Pancreas (tissue), 10 donors: ENCODE measurements at places on chromosomes 7 and 10.

- H3K4me1 ChIP-seq = peaks cover 26% of the 10 kb centered on the region
- no peaks in the 10 kb centered on the region for H3K36me3 ChIP-seq
- no peaks in the 10 kb centered on the region for H3K27me3 ChIP-seq
These were observed 3.6 kb upstream of the GPR146 start for GRCh38 chr7:1040790-1041189.

DNA sequence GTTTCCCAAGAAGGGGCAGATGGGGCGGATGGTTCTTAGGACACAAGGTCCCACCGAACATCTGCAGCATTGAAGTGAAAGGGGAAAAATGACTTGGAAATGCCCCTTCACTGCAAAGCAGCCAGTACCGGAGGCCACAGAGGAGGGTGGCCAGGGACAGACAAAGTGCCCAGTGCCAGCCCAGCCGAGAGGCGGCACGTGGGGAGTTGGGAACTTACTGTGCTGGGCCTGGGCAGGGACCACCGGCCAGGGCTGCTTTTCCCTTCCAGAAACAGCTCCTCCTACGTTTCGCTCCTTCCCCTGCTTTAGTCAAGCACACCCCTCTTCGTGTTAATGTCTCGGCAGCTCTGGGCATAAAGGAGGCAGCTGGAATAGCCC lies 129.2 kb downstream of the TNS3 start:
- H3K4me3 ChIP-seq = peak overlapping the region; percentile 19
- no peak for DNase-seq
- H3K36me3 ChIP-seq = no peaks in the 10 kb centered on the region
- peaks cover 44% of the 10 kb centered on the region for H3K4me1 ChIP-seq

GRCh38 chr10:72245949-72246525 lies 27.7 kb upstream of the DDIT4 start:
- no peak overlapping the region for H3K27ac ChIP-seq
- H3K27me3 ChIP-seq = no peaks in the 10 kb centered on the region
- no peak overlapping the region for H3K4me3 ChIP-seq
- DNase-seq = no peak
- H3K36me3 ChIP-seq = no peaks in the 10 kb centered on the region

DNA sequence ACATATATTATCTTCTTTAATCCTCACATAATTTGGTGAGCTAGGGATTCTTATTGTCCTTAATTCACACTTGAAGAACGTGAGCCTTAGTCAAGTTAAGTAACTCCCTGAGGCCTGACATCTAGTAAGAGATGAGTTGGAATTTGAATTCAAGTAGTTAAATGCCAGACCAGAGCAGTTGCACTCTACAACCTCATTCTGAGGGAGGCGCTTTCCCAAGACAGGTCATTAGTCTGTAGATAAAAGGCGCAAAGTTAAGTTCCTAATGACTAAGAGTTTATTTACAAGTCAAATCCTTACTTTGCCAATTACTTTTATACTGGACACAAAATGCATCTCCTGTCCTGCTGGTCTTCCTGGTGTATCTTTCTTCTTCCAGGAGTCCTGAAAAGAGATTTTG lies 3.6 kb upstream of the EXOC6 start:
- H3K4me3 ChIP-seq = no peak overlapping the region
- H3K27ac ChIP-seq = no peak overlapping the region
- no peak for DNase-seq
- no peaks in the 10 kb centered on the region for H3K36me3 ChIP-seq

GRCh38 chr7:10015687-10016086 lies 958.0 kb upstream of the PHF14 start:
- no peak for DNase-seq
- no peaks in the 10 kb centered on the region for H3K4me1 ChIP-seq
- H3K36me3 ChIP-seq = no peaks in the 10 kb centered on the region
- H3K4me3 ChIP-seq = no peak overlapping the region

DNA sequence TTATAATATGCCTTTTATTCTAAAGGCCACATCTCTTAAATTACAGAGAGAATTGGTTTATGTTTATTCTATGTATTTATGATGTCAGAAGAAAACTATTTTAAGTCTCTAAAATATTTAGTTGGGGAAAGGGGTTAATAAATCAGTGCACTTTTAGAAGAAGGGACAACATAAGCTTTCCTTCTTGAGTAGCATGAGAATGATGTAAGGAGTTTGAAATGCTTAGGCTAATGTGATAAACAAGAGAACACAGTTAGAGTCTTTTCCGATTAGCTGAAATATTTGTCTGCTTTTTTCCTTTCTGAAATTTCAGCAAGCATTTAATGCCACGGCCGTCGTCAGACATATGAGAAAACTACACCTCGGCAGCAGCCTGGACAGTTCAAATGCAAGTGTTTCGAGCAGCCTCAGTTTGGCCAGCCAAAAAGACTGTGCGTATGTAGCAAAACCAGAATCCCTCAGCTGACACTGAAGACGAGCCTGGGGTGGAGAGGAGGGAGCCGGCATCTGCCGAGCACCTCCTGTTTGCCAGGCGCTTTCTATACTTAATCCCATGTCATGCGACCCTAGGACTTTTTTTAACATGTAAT lies 176.2 kb downstream of the CCDC3 start:
- no peak overlapping the region for H3K4me3 ChIP-seq
- H3K27me3 ChIP-seq = no peaks in the 10 kb centered on the region
- peaks cover 4% of the 10 kb centered on the region for H3K36me3 ChIP-seq
- no peak for DNase-seq
- H3K4me1 ChIP-seq = no peaks in the 10 kb centered on the region

GRCh38 chr10:60955316-60955715 lies 11.3 kb upstream of the RHOBTB1 start:
- no peak for DNase-seq
- no peaks in the 10 kb centered on the region for H3K27me3 ChIP-seq
- no peaks in the 10 kb centered on the region for H3K36me3 ChIP-seq

GRCh38 chr10:99394761-99395386 lies 35.5 kb downstream of the GOT1 start:
- H3K4me3 ChIP-seq = no peak overlapping the region
- no peaks in the 10 kb centered on the region for H3K4me1 ChIP-seq
- DNase-seq = no peak
- no peaks in the 10 kb centered on the region for H3K36me3 ChIP-seq
- no peak overlapping the region for H3K27ac ChIP-seq
- H3K27me3 ChIP-seq = no peaks in the 10 kb centered on the region

- no peaks in the 10 kb centered on the region for H3K4me1 ChIP-seq
- no peak for DNase-seq
- H3K27me3 ChIP-seq = no peaks in the 10 kb centered on the region
These were observed 882.6 kb downstream of the GRM8 start for GRCh38 chr7:126370038-126370668.

DNA sequence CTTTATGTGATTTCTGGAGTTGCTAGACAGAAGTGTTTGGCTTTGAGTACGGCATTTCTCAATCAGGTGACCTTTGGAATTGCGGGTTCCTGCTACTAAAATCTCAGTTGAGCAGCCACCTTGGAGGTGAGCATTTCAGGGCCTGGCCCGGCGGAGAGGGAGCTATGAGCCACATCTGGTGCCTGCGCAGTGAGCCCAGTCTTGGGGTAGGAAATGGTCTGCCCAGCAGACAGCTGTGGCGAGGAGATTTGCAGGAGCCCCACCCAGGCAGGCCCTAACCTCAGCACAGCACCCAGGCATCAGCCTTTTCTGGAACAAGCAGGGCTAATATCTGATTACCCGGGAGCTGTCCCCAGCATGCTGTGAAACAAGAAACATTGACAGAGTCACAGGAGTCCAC lies 547.9 kb upstream of the FOXK1 start:
- H3K36me3 ChIP-seq = no peaks in the 10 kb centered on the region
- H3K4me3 ChIP-seq = no peak overlapping the region
- peak overlapping the region; percentile 55 for H3K27ac ChIP-seq
- DNase-seq = peak; percentile 58
- H3K27me3 ChIP-seq = no peaks in the 10 kb centered on the region
- H3K4me1 ChIP-seq = no peaks in the 10 kb centered on the region

GRCh38 chr7:56028942-56029630 lies 22.2 kb downstream of the PSPH start:
- H3K36me3 ChIP-seq = no peaks in the 10 kb centered on the region
- H3K4me3 ChIP-seq = no peak overlapping the region
- no peak for DNase-seq
- no peaks in the 10 kb centered on the region for H3K27me3 ChIP-seq
- H3K4me1 ChIP-seq = no peaks in the 10 kb centered on the region

- peak overlapping the region; percentile 47 for H3K4me3 ChIP-seq
- no peak overlapping the region for H3K27ac ChIP-seq
- no peaks in the 10 kb centered on the region for H3K4me1 ChIP-seq
- no peaks in the 10 kb centered on the region for H3K27me3 ChIP-seq
- no peaks in the 10 kb centered on the region for H3K36me3 ChIP-seq
- DNase-seq = no peak
These were observed 19.8 kb upstream of the ZNF273 start for GRCh38 chr7:64883113-64883905.

DNA sequence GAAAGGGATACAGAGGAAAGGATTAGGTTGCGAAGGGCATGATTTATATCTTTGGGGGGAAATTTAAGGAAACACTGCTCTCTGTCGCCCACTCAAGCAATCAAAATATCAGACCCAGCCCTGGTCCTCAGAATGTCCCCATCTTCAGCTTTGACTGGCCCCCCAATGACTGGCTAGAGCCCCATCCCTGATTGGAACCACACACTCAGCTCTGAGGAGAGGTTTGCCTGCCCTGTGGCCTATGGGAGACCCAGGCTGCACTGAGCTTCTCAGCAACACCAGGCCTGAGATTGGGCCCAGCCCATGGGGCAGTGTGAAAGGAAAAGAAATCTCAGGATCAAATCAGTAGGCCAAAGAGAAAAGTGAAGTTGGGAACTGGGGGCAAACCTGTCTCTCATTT lies 69.5 kb downstream of the ADCYAP1R1 start:
- H3K27ac ChIP-seq = no peak overlapping the region
- no peak overlapping the region for H3K4me3 ChIP-seq
- DNase-seq = no peak
- no peaks in the 10 kb centered on the region for H3K27me3 ChIP-seq
- peaks cover 5% of the 10 kb centered on the region for H3K4me1 ChIP-seq
- H3K36me3 ChIP-seq = no peaks in the 10 kb centered on the region

DNA sequence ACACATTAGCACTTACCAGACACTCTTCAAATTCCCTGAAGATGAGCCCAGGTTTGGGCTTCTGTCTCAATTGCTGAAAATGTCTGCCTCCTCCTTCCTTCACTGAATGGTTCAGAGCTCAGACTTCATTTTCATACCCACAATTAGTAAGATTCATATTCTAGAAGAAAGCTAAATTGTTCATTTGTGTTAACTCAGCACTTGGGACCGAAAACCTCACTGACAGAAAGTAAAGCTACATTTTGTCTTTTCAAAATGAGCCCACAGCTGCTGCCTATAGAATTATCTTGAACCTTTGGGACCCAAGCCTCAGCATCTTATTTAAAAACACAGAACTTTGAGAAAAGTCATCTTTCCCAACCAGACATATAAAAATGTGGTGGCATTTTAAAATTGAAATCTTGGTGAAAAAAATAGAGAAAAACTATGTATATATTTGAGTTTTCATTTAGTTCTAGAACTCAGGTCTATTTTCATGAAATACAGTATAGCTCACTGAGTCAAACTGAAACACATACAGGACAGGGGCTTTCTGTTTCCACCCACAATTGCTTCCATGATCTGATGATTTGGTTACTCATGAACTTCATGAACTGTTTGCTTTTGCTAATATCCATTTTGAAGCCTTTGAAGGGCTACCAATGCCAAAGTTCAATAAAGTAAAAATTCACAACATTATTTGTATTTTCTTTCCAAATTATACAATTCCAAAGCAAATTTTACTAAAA lies 119.1 kb upstream of the PFKP start:
- no peak for DNase-seq
- no peak overlapping the region for H3K4me3 ChIP-seq
- no peaks in the 10 kb centered on the region for H3K36me3 ChIP-seq
- no peaks in the 10 kb centered on the region for H3K27me3 ChIP-seq
- no peak overlapping the region for H3K27ac ChIP-seq

DNA sequence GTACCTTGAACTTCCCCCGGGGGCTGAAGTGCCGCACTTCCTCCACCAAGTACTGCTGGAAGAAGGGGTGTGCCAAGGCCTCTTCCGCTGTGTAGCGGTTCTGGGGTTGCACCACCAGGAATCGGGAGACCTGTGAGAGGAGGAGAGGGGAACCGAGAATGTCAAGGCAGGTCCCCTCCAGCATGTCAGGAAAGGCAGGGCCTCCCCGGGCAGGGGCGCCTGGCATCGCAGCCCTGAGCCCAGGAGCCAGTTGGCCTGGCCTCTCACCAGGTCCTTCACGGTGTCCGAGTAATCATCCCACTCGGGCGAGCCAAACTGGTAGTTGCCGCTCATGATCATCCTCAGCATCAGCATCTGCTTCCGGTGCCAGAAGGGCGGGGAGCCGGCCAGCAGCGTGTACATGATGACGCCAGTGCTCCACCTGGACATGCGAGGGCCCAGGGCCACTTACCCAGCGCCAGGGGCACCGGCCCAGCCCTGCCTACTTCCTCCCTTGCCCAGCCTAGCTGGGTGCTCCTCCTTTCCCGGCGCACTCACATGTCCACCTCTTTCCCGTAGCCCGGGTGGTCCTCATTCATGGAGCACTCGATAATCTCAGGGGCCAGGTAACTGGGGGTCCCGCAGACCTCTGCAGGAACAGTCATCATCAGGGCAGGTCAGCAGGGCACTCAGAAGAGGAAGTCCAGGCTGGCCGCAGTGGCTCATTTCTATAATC lies 11.0 kb downstream of the PHKG1 start:
- H3K36me3 ChIP-seq = no peaks in the 10 kb centered on the region
- peaks cover 14% of the 10 kb centered on the region for H3K4me1 ChIP-seq
- no peaks in the 10 kb centered on the region for H3K27me3 ChIP-seq
- no peak for DNase-seq

- H3K4me1 ChIP-seq = peaks cover 4% of the 10 kb centered on the region
- H3K27me3 ChIP-seq = no peaks in the 10 kb centered on the region
- no peaks in the 10 kb centered on the region for H3K36me3 ChIP-seq
- no peak overlapping the region for H3K4me3 ChIP-seq
- H3K27ac ChIP-seq = no peak overlapping the region
These were observed 4.8 kb upstream of the TRDMT1 start for GRCh38 chr10:17206210-17206709.

DNA sequence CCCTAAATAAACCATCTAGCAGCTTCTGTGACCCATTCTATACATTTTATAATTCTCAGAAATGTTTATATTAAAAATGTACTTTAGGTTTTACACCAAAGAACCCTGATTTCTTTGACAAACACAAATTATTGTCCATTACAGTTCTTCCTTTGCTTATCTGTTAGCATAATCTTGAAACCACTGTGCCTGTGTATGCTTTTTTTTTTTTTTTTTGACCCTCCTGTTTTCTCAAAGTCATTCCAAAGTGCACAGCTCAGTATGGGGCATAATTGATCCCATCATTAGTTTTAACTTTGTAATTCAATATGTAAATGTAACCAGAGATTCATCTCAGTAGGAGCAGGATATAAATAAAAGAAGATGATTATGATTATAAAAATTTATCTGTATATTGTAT lies 229.3 kb downstream of the DGKB start:
- no peak overlapping the region for H3K27ac ChIP-seq
- H3K4me1 ChIP-seq = no peaks in the 10 kb centered on the region
- no peaks in the 10 kb centered on the region for H3K36me3 ChIP-seq
- H3K4me3 ChIP-seq = no peak overlapping the region

DNA sequence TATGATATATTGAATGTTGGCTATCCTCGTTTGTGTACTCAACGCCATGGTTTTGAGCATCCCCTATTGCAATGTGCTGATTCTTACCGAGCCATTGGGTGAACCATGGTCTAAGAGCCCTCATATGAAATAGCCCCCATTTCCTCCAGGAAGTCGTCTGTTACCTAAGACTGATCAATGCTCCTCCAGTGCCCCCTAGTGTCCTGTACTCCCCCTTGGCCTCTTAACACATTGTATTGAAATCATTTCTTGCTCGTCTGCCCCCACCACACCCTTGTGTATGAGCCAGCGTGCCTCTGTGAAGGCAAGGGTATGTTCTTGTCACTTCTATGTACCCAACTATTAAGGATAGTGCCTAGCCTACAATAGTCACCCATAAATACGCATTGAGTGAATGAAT lies 11.2 kb upstream of the SLC35B4 start:
- DNase-seq = no peak
- H3K27ac ChIP-seq = no peak overlapping the region
- H3K36me3 ChIP-seq = no peaks in the 10 kb centered on the region
- H3K4me3 ChIP-seq = no peak overlapping the region
- H3K4me1 ChIP-seq = no peaks in the 10 kb centered on the region
